A549 treated with CORT108297 at 1 μM for 4 hours (cell line): ENCODE measurements at places on chromosomes 7 and 10. TPM values are rescaled to one million over a fixed set of nuclear protein-coding genes. Genes with fewer than 3 reads are reported as not detected.

TMEM209 gene
- 13.7 to 17.5 TPM (median 15.3 TPM) in 5 replicates for total RNA-seq

TAF3 gene
- total RNA-seq: 7.0 to 9.0 TPM (median 7.8 TPM) in 5 replicates

PLXDC2 gene
- 0.02 TPM in 3 of 5 replicates, not detected in the others for total RNA-seq

C7orf57 gene
- total RNA-seq: 0.14 to 0.57 TPM (median 0.21 TPM) in 5 replicates

TMEM273 gene
- not detected in 5 replicates for total RNA-seq

GIMAP7 gene
- not detected in 5 replicates for total RNA-seq

BNIP3 gene
- 42.1 to 45.2 TPM (median 42.7 TPM) in 5 replicates for total RNA-seq

HOXA5 gene
- total RNA-seq: 3.9 to 7.1 TPM (median 5.3 TPM) in 5 replicates

AGR3 gene
- 0.27 TPM in 1 of 5 replicates, not detected in the others for total RNA-seq

ARMH3 gene
- 10.1 to 12.6 TPM (median 11.7 TPM) in 5 replicates for total RNA-seq

LMTK2 gene
- total RNA-seq: 9.2 to 11.6 TPM (median 10.3 TPM) in 5 replicates

AASS gene
- 0.04 to 0.09 TPM (median 0.07 TPM) in 4 of 5 replicates, not detected in the other for total RNA-seq

YWHAG gene
- 213 to 242 TPM (median 226 TPM) in 5 replicates for total RNA-seq

WDR86 gene
- total RNA-seq: 0.13 to 0.38 TPM (median 0.17 TPM) in 5 replicates
